A549 treated with dexamethasone at 1 μM for 4 hours (cell line): ENCODE measurements at places on chromosomes 3 and 15. TPM values are rescaled to one million over a fixed set of nuclear protein-coding genes. Genes with fewer than 3 reads are reported as not detected.

CPB1 gene
- not detected in 5 replicates for total RNA-seq

SLC15A2 gene
- total RNA-seq = 0.11 to 0.21 TPM (median 0.19 TPM) in 4 of 5 replicates, not detected in the other

RTF1 gene
- 19.0 to 22.5 TPM (median 22.1 TPM) in 5 replicates for total RNA-seq

CSNK1G1 gene
- 15.1 to 22.4 TPM (median 19.8 TPM) in 5 replicates for total RNA-seq

PYGO1 gene
- total RNA-seq = 6.5 to 9.7 TPM (median 8.2 TPM) in 5 replicates

DHX36 gene
- 54.1 to 66.2 TPM (median 59.1 TPM) in 5 replicates for total RNA-seq

CCR4 gene
- total RNA-seq = 0.04 to 0.05 TPM (median 0.05 TPM) in 4 of 5 replicates, not detected in the other

CDC25A gene
- 8.2 to 10.2 TPM (median 9.2 TPM) in 5 replicates for total RNA-seq

GOLGA8Q gene
- total RNA-seq = 0.09 to 0.17 TPM in 2 of 5 replicates, not detected in the others

MYH15 gene
- 0.11 to 0.25 TPM (median 0.12 TPM) in 5 replicates for total RNA-seq

EIF4G1 gene
- 243 to 299 TPM (median 295 TPM) in 5 replicates for total RNA-seq

GOLGA6A gene
- 0.02 to 0.32 TPM (median 0.19 TPM) in 5 replicates for total RNA-seq

MASP1 gene
- 0.02 to 0.44 TPM (median 0.08 TPM) in 4 of 5 replicates, not detected in the other for total RNA-seq

CYP11A1 gene
- 0.05 TPM in 1 of 5 replicates, not detected in the others for total RNA-seq

GPR87 gene
- total RNA-seq = 2.1 to 2.9 TPM (median 2.4 TPM) in 5 replicates

SUSD5 gene
- 2.9 to 4.3 TPM (median 3.7 TPM) in 5 replicates for total RNA-seq

ZNF662 gene
- total RNA-seq = not detected in 5 replicates

FXR1 gene
- 65.4 to 86.5 TPM (median 81.8 TPM) in 5 replicates for total RNA-seq

COL8A1 gene
- total RNA-seq = not detected in 5 replicates

CLDN11 gene
- total RNA-seq = 0.09 to 0.27 TPM (median 0.17 TPM) in 5 replicates
